Fibroblast of skin of right quadriceps (primary cell): ENCODE measurements at places on chromosomes 16 and 17.

- no peak for DNase-seq
Measured at GRCh38 chr17:15238057-15238456, 27.1 kb downstream of the PMP22 start.

DNA sequence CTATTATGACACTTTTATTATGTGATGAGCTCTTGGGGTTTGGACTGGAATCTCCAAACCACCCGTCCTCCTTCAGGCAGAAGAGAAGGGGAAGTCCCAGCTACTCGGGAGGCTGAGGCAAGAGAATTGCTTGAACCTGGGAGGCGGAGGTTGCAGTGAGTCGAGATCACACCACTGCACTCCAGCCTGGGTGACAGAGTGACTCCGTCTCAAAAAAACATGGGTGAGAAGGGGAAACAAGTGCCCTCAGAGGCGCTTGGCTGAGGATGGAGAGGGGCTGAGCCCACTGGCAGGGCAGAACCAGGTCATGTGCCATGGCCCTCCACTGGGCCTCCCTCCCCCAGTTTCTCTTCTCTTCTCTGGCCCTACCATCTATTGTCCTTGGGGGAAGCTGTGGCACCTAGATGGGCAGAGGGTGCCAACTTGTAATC is 120.9 kb upstream of the SMURF2 start:
- DNase-seq = no peak

DNA sequence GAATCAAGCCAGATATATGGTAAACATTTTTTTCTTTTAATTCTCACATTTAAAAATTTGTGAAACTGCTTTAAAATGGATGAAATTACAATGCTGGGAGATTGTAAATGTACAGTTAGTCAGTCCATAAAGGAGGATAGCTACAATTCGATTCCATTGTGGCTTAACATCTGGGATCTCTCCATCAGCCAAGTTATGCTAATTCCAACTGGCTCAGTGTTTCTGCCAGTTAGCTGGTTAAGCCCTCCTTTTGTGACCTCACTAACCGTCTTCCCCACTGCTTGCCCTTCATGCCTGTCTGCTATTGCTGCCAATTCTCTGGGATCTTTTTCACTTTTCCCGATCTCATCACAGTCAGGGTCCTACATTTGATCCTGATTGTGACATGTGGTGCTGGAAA is 1347.6 kb downstream of the CDH11 start:
- DNase-seq = no peak

DNA sequence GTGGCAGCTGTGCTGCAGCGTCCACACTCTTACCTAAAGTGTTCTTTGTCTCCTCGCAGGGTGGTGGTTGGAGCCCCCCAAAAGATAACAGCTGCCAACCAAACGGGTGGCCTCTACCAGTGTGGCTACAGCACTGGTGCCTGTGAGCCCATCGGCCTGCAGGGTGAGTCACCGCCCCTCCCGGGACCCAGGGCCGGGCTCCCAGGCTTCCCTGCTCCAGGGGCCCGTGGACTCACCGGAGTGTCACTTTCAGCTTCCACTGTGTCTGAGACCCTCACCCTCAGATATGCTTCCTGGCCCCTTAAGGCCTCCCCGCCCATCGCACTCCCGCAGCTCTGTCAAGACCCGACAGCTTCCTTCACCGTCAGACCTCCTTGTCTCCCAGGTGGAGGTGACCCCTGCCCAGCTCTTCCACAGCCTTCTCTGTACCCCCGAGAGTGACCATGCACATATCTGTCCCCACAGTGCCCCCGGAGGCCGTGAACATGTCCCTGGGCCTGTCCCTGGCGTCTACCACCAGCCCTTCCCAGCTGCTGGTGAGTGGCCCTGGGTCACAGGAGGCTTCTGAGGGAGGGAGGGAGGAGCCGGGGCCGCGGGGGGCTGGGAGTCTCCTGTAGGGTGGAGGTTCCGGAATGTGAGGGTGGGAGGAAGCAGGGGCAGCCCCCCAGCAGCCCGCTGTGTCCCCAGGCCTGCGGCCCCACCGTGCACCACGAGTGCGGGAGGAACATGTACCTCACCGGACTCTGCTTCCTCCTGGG is 1.8 kb downstream of the ITGAX start:
- DNase-seq = no peak

DNA sequence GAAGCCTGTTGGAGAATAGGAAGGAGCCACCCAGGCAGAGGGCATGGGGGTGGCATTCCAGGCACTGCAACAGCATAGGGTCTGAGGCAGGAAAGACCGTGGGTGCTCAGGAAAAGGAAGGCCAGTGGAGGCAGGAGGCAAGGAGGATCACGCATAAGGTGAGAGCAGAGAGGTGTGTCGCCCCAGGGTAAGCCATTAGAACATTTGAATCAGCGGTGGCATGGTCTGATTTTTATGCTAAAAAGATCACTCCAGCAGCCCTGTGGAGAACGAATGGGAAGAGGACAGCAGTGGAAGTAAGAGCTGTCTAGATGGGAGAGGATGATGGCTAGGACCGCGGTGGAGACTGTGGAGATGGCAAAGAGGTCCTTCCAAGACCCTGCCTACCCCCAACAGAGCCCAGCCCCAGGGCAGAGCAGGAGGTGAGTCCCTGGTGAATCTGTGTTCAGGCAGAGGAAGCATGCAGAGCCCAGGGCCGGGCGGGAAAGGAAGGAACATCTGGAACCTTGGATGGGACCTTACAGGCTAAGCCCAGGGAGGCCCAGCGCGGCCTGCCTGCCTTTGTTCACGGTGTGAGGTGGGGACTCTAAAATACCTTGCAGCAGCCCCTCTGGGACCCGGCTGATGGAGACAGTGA is 7.8 kb downstream of the LPO start:
- DNase-seq = no peak

DNA sequence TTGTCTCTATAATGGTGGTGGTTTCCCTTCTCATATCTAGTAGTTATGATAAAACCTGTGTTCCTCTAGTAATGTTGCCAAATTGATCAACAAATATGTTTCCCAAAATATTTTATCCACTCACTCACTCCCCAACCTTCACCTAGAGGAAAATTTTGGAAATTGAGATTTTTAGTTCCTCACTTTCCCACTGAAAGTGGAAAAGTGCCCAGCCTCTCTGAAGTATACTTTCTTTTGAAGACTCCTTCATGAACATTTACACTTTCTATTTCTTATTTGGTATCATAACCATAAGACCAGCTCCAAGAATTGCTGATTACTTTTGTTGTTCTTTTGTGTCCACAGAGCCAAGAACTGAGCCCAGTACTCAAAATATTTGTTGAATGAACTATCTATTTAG is 5.1 kb upstream of the CENPV start:
- DNase-seq = no peak

- no peak for DNase-seq
Measured at GRCh38 chr16:49499414-49499785, 125.8 kb downstream of the C16orf78 start.

- peak; percentile 99 for DNase-seq
Measured at GRCh38 chr17:927611-928461, 51.7 kb downstream of the NXN start.

- DNase-seq = no peak
Measured at GRCh38 chr17:81831563-81831956, 1.5 kb downstream of the MCRIP1 start.

- no peak for DNase-seq
Measured at GRCh38 chr17:29169806-29170591, 10.2 kb downstream of the MYO18A start.

- no peak for DNase-seq
Measured at GRCh38 chr17:2156666-2157065, 101.8 kb downstream of the HIC1 start.

DNA sequence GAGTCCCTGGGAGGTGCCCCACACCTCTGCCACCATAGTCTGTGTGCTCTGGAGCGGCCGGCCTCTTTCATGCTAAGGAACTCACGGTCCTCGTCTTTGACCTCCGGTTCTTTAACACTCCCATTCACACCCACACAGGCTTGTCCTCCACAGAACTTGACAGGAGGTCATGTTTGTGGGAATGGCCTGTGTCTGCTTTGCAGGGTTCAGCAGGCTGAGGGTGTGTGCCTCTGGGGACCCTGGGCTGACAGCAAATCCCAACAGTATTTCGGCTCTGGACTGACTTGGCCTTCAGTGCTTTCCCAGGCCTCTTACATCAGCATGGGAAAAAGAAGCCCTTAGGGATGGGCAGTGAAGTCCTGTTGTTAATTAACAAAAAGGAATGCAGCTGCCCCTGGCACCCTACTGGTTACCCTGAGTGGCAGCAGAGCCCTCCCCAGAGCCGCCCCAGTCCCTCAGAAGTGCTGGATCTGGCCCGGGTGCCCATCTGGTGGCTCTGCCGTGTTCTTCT is 35.4 kb upstream of the ADORA2B start:
- DNase-seq = no peak

DNA sequence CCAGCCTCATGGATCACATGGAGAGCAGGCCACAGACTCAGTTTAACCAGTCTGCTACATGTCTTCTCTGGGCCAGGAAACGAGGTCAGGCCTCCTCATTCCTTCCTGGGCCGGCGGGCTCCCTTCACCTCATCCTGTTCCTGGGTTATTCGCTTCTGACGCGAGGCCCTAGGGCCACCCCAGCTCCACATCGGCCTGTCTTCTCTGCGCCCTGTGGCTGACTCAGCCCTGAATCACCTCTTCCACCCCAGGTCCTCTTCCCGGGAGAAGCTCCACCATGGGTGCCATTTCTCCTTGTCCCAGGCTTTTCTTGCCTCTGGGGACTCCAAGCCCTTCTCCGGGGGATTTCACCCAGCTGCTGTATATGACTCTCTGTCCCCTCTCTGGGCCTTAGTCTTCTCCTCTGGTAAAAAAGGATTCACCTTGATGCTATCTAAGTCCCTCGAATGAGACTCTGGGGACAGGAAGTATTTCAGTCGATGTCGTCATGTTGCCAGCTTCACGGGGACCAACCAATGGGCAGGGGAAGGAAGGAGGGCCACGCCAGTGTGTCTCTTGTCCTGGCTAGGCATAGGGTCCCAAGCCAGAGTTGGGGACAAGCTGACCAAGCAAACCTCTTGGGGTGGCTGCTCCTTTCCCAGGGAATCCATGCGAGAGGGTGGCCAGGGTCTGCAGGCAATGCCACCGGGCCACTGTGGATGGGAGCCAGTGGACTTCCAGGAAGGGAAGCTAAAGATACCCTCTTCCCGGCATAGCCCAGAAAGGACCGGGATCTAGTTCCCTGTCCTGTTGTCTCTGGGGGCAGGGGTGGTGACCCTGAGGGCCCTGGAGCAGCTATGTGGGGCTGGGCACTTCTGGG is 58.7 kb downstream of the SOCS3 start:
- no peak for DNase-seq

DNA sequence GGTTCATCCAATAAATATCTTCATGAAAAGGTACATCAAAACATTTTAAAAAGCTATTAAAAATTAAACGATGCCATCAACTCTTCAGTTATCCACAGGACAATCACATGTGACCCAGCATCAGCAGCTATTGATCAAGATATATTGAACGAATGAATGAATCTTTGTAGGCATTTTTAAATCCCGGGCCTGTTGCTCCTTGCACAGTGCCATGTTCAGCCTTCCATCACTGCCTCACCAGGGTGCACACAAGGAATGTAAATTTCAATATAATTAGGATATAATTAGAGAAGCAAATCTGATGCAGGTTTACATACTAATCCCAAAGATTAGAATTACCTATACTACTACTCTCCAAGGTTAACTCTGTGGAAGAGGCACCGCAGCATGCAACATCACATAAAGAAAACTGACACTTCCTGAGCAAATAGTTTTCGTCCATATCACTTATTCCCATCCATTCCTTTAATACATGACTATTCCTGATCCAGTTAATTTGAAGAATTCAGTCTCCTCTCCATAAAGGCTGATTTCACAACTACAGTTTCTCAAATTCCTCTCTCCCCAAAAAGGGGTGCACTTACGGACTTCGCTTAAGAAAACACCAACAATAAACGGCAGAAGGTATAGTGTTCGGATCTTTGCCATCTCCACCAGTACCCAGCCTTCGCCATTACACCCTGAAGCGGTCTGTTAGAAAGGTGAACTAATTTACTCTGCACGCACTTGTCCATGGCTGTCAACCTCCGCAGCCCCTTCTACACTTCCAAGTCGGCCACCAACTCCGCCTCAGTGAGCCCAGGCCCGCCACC is 938 bp downstream of the NCOR1 start:
- peak; percentile 16 for DNase-seq

GRCh38 chr16:414395-415169 is 10.9 kb upstream of the RAB11FIP3 start:
- no peak for DNase-seq

- no peak for DNase-seq
Measured at GRCh38 chr16:50939356-50939755, 197.5 kb downstream of the CYLD start.

GRCh38 chr17:57273490-57273889 is 17.2 kb downstream of the MSI2 start:
- DNase-seq = no peak

GRCh38 chr17:42675348-42675964 is 1.3 kb downstream of the PLEKHH3 start:
- DNase-seq = no peak

DNA sequence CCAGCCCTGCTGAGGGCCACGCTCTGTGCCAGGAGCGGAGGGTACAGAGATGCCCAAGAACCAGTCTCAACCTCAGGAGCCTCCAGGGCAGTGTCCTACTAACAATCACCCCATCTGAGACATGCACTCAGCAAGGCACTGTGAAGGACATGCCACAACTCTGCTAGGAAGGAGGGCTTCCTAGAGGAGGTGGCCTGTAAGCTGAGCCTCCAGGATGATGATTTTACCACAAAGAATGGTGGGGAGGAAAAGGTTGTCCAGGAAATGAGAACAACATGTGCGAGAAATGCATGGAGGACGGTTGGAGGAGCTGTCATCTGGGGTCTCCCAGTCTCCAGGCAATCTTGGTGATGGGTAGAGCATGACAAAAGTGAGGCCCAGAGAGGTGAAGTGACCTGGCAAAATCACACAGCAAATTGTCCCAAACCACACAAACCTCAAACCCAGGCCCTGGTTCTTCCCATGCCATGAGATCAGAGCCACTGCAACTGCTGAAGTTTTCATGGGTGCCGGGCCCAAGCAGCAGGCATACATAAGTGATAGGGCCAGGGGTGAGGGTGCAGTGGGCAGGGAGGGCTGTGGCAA is 30.5 kb downstream of the CNGB1 start:
- DNase-seq = peak; percentile 17

DNA sequence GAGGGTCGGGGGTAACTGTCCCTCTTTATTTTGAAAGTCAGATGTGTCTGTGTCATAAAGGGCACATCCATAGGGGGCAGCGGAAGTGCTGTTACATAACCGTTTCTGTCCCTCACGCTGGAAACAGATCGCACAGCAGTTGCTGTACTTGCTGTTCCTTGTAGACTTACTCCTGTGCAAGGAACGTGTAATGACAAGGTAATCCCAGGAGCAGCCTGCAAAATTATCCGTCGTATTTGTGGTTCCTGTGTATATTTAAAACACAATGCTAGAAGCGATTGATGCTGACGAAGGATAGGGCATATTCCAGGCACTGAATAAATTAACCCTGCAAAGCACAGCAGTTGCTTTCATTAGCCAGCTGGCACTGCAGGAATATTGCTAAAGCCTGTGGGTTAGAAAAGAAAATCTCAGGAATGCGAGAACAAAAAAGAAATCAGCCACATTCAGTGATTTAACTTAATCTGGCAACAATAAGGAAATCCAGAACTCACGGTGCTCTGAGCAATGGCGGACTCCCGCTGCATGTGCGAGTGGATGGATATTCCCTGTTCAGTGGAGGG is 76.2 kb downstream of the SPECC1 start:
- DNase-seq = no peak
